ENCODE measurements at places on chromosomes 3 and 15. TPM values are rescaled to one million over a fixed set of nuclear protein-coding genes. Genes with fewer than 3 reads are reported as not detected.

The CCR1 gene
- not detected for total RNA-seq

The GALK2 gene
- 43.5 TPM for total RNA-seq

- peak; percentile 90 for DNase-seq
Measured at GRCh38 chr3:71389911-71390573, 193.5 kb downstream of the FOXP1 start.

The ALPK3 gene
- 19.5 TPM for total RNA-seq

DNA sequence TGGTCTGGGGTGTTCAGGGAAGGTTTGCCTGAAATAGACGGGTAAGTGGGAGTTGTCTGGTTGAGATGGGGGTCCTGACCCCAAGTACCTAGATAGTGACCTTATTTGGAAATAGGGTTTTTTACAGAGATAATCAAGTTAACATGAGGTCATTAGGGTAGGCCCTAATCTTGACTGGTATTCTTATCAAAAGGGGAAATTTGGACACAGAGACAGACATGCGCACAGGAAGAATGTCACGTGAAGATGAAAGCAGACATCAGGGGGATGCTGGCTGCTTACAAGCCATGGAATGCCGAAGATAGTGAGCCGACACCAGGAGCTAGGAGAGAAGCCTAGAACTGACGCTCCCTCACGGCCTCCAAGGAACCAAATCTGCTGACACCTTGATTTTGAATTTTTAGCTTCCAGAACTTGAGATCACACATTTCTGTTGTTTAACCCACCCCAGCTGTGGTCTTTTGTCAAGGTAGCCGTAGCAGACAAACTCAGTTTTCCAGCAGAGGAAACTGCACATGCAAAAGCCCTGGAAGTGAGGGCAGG, 17.1 kb downstream of the BHLHE40 start:
- no peak for DNase-seq

DNA sequence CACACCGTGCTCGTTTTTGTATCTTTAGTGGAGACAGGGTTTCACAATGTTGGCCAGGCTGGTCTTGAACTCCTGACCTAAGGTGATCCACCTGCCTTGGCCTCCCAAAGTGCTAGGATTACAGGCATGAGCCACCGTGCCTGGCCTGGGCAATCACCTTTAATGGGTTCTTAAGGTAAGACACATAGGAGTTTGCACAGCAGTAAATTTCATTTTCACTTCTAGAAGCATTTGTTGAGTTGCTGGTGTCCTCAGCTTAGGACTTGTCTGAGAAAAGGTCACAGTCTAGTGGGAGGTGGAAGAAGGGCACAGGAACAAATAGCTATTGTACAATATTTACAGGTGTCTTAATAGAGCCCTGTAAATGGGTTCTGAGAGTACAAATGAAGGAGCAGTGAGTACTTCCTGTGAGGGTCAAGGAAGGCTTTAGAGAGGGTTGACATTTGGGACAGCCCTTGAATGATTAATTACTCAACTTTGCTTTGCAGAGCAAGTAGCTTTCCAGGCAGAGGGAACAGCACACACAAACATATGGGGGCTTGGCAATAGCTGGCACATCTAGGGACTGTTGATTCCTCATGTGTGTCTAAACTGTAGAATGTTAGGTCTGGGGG, 8.7 kb upstream of the ETV5 start:
- DNase-seq = no peak

The TFDP2 gene
- 14.7 TPM for total RNA-seq

DNA sequence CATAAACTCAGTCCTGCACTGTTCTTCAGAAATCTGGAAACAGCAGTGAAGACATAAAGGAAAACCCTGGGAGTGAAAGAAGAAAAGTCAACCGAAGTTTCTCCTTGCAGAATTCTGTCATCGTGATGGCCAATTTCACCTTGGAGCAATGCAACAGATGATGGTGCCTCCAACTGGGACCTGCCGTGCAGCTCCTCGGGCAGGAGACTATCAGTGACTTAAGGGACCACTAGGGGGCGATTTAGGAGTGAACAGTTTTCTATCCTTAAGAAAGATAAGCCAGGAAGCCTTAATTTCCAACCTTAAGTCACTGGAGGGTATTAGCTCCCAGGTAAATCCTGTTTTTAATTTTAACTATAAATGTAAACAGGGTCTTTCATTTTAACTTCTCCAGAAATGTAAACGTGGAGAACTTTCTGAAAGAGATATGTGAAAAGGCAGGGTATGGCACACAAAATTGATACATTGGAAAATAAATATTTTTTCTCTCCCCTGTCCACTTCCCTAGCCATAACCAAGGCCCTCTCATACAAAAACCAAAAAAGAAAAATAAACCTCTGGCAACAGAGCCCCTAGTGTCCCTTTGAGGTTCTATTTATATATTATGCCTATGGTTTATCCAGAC, 116.3 kb downstream of the PDZRN3 start:
- DNase-seq = peak; percentile 59

- no peak for DNase-seq
Measured at GRCh38 chr3:138945709-138946662, 951 bp downstream of the FOXL2 start.

DNA sequence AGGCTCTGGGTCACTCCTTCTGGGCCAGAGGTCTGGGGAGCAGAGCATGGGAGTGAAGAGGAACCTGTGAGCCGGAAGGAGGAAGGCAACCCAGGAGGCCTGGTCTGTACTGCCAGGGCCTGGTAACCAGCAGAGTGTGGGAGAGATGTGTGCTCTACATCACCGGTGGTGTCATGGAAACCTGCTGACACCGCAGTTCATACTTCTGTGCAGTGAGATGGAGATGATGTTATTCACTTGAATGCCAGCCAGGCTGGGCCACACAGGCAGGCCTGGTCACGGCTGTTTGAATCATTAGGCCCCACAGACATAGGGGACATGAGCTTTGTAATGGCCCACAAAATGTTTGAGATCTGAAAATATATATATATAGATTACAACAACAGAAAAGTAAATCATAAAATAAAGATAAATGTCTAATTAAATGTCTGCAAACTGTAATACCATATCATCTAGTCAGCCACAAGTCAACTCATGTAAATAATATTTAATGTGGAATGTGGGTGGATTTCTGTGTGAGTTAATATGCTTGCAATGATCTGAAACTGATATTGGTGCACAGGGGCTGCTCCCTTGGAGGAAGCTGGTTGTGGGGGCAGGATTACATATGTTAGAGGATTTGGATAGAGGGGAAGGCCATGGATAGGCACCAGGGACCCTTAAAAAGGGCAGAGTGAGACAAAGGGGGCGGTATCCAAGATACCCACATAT, 108.5 kb upstream of the PFN2 start:
- DNase-seq = no peak
